Transverse colon (tissue), 4 donors: ENCODE measurements at places on chromosomes 6 and 20. TPM values are rescaled to one million over a fixed set of nuclear protein-coding genes. Genes with fewer than 3 reads are reported as not detected.
A peak's percentile ranks its signal among the peaks of the same experiment; 100 is the strongest.

GRCh38 chr20:36454698-36455427 lies 86.5 kb upstream of the MYL9 start:
- DNase-seq = no peak
- no peak overlapping the region for H3K4me3 ChIP-seq
- peak overlapping the region; percentile 51 for H3K27ac ChIP-seq
- H3K36me3 ChIP-seq = no peaks in the 10 kb centered on the region
- H3K4me1 ChIP-seq = no peaks in the 10 kb centered on the region

DNA sequence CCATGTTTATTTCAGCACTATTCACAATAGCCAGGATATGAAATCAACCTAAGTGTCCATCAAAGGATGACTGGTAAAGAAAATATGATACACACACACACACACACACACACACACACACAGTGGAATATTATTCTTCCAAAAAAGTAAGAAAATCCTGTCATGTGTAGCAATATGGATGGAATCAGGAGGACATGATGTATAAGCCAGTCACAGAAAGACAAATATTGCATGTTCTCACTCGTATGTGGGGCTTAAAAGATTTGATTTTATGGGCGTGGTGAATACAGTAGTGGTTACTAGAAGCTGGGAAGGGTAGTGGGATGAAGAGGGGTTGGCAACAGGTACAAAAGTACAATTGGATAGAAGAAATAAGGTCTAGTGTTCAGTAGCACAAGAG lies 207.0 kb upstream of the PRDM1 start:
- no peak for DNase-seq
- no peaks in the 10 kb centered on the region for H3K4me1 ChIP-seq
- H3K4me3 ChIP-seq = no peak overlapping the region
- no peak overlapping the region for H3K27ac ChIP-seq
- H3K27me3 ChIP-seq = no peaks in the 10 kb centered on the region

- no peak for DNase-seq
- H3K36me3 ChIP-seq = no peaks in the 10 kb centered on the region
- H3K27me3 ChIP-seq = no peaks in the 10 kb centered on the region
- no peak overlapping the region for H3K27ac ChIP-seq
These were observed 43.0 kb downstream of the DNAAF9 start for GRCh38 chr20:3364323-3365013.

DNA sequence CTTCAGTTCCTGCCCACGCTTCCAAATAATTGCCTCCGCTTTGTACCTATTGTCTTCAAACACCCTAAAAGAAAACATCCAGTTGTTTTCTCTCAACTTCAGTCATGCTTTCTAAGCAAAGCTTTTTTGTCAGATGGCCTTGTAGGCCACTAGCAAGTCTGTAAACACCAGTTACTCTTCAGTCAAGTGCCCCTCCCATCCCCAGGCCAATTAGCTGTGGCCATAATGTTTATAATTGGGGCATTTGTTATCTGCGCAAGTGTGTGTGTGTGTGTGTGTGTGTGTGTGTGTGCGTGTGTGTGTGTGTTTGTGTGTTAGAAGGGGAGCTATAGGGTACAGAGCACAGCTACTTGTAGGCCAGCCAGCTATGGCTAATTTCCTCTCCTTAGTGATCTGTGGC lies 272.4 kb upstream of the MARCKS start:
- no peak overlapping the region for H3K4me3 ChIP-seq
- no peaks in the 10 kb centered on the region for H3K4me1 ChIP-seq
- no peaks in the 10 kb centered on the region for H3K27me3 ChIP-seq
- DNase-seq = no peak

DNA sequence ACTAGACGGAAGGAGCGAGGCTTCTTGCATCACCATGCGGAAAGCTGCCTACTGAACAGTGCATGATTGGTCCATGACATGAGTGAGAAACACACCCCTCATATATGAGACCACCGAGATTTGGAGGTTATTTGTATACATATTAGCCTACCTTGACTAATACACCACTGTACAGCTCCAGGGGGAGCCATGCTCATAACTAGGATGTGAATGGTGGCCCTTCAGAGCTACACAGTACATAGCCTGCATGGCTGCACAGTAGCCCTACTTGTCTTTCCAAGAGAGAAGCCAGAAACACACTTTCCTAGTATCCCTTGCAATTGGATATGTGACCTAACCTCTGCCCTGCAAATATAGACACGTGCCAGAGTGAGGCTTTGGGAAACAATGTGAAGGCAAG lies 21.8 kb upstream of the MCUR1 start:
- no peaks in the 10 kb centered on the region for H3K27me3 ChIP-seq
- DNase-seq = no peak
- H3K36me3 ChIP-seq = no peaks in the 10 kb centered on the region
- no peak overlapping the region for H3K27ac ChIP-seq
- no peaks in the 10 kb centered on the region for H3K4me1 ChIP-seq

- H3K27me3 ChIP-seq = no peaks in the 10 kb centered on the region
- H3K27ac ChIP-seq = no peak overlapping the region
- no peak for DNase-seq
- no peaks in the 10 kb centered on the region for H3K36me3 ChIP-seq
- H3K4me1 ChIP-seq = no peaks in the 10 kb centered on the region
These were observed 115.9 kb downstream of the BMP5 start for GRCh38 chr6:55759536-55759935.

GRCh38 chr20:21376626-21377025 lies 20.7 kb downstream of the NKX2-4 start:
- H3K36me3 ChIP-seq = peaks cover 4% of the 10 kb centered on the region
- no peak for DNase-seq
- no peak overlapping the region for H3K27ac ChIP-seq
- H3K27me3 ChIP-seq = no peaks in the 10 kb centered on the region

DNA sequence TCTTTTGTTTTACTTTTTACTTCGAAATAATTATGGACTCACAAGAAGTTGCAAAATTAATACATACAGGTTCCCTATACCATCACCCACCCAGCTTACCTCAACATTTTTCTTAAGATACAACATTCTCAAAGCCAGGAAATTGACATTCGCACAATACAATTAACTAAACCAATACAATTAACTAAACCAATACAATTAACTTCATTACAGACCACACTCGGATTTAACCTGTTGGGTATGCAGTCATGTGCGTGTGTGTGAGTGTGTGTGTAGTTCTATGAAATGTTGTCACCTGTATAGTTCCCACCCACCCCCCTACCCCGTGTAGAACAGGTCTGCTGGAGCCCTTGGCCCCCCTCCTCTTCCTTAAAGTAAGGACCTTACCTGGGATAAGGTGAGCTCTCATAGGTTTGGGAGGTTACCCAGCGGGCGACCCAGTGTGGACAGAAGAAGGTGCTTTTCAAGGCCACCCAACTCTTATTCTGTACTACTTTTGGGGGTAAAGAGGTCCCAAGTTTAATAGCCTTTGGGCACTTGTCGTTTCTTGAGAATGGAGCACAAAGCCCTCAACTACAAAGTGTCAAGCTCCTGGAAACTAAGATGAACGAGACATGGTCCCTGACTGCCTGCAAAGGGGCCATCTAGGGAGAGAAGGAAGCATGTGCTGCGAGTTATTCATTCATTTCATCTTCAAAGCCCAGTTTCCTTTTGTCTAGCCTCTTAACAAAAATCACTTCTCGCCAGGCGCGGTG lies 544 bp upstream of the STK38 start:
- H3K27ac ChIP-seq = peak overlapping the region; percentile 99
- no peak overlapping the region for H3K4me3 ChIP-seq
- DNase-seq = no peak
- no peaks in the 10 kb centered on the region for H3K27me3 ChIP-seq
- H3K4me1 ChIP-seq = peaks cover 14% of the 10 kb centered on the region
- H3K36me3 ChIP-seq = no peaks in the 10 kb centered on the region

DNA sequence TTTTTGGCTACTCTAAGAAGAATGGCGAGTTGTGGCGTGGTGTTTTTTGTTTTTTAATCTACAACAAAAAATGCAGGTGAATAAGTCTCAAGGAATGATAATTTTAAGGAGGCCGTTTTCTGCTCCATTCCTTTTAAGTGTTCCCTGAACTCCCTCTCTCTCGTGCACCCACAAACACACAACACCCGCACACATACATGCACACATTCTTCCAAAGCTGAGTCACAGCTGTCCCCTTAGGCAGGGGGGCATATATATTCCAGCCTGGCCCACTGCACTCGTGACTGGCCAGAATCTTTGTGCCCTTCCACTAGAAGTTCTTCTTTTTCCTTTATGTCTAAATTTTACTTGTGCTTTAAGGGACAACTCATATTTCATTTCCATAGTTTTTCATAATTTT lies 405.7 kb downstream of the LMBRD1 start:
- no peak for DNase-seq
- no peak overlapping the region for H3K4me3 ChIP-seq
- H3K27me3 ChIP-seq = no peaks in the 10 kb centered on the region
- H3K36me3 ChIP-seq = no peaks in the 10 kb centered on the region
- H3K4me1 ChIP-seq = no peaks in the 10 kb centered on the region
- H3K27ac ChIP-seq = no peak overlapping the region

GRCh38 chr6:14865531-14866100 lies 380.3 kb upstream of the JARID2 start:
- DNase-seq = no peak
- no peaks in the 10 kb centered on the region for H3K4me1 ChIP-seq
- no peak overlapping the region for H3K4me3 ChIP-seq
- H3K27ac ChIP-seq = no peak overlapping the region
- no peaks in the 10 kb centered on the region for H3K27me3 ChIP-seq

DNA sequence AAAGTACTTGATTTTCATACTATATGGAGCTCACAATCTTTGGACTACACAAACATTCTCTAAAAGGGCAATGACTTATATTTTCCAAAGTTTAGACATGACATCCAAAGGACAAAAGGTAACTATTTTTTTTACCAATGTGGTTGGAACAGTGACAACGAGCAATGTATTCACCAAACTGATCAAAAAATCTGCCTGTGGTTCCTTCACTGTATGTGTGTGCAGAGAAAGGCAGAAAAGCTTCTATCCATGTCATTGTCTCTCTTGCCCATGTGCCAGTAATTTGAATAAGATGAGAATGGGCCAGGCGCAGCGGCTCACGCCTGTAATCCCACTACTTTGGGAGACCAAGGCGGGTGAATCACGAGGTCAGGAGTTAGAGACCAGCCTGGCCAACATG lies 25.5 kb downstream of the MCUR1 start:
- no peak for DNase-seq
- no peak overlapping the region for H3K27ac ChIP-seq
- H3K4me1 ChIP-seq = no peaks in the 10 kb centered on the region
- H3K4me3 ChIP-seq = no peak overlapping the region
- no peaks in the 10 kb centered on the region for H3K27me3 ChIP-seq
- H3K36me3 ChIP-seq = no peaks in the 10 kb centered on the region

GRCh38 chr20:7836076-7836475 lies 104.2 kb downstream of the HAO1 start:
- no peak for DNase-seq
- H3K4me1 ChIP-seq = no peaks in the 10 kb centered on the region
- no peaks in the 10 kb centered on the region for H3K36me3 ChIP-seq
- no peak overlapping the region for H3K27ac ChIP-seq
- no peak overlapping the region for H3K4me3 ChIP-seq

- no peak for DNase-seq
- H3K36me3 ChIP-seq = no peaks in the 10 kb centered on the region
- no peaks in the 10 kb centered on the region for H3K4me1 ChIP-seq
- no peak overlapping the region for H3K4me3 ChIP-seq
- no peak overlapping the region for H3K27ac ChIP-seq
These were observed 151.5 kb downstream of the EYA4 start for GRCh38 chr6:133392641-133393040.

DNA sequence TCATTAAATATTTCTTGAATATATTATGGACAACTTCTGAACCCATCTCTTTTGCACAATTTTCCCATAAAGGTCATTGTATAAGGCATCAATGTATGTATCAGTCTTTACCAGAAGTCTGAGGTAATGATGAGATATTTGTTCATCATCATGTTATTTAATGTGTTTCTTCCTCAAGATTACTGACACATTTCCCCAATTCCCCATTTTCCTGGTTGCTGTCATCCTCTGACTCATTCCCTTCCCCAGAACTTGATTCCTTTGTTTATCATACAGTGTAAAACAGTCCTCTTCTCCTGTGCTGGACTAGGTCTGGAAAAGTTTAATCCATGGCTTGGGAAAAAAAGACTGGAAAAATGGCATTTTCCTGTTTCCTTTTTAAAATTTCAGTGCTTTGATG lies 107.9 kb upstream of the FLRT3 start:
- DNase-seq = no peak
- no peaks in the 10 kb centered on the region for H3K27me3 ChIP-seq
- H3K4me3 ChIP-seq = no peak overlapping the region
- H3K27ac ChIP-seq = no peak overlapping the region

DNA sequence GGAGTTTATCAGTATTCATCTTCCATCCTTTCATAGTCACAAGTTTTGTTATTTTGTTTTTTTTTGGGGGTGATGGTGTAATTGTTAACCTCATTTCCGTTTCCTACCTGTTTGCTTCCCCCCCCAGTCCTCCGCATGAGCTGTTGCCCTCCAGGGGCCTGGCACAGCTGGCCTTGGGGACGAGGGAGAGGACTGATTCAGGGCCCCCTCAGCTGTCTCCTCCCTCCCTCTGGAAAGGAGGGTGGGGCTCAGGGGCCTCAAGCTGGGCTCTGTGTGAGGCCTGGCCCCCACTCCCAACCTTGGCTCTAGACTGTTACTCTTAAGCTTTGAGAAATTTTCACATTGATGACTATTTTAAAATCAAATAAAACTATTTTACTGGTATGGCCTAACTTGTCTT lies 4.0 kb downstream of the LRRC73 start:
- H3K4me1 ChIP-seq = peaks cover 5% of the 10 kb centered on the region
- no peak overlapping the region for H3K27ac ChIP-seq
- H3K36me3 ChIP-seq = peaks cover 2% of the 10 kb centered on the region

DNA sequence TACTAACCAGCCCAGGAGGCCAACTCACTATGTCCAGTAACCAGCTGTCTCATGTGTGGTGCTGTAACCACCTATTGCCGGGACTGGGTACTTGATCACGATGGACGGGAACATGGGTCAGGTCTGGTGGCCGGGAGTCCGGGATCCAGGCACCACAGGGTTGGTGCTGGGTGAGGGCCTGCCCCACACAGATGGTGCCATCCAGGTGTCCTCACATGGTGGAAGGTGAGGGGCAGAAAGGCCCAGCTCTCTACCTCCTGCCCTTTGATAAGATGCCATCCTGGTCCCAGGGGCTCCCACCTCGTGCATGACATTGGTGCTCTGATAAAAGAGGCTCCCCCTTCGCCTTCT lies 116.3 kb downstream of the TAF4 start:
- H3K27me3 ChIP-seq = peaks cover 11% of the 10 kb centered on the region
- no peaks in the 10 kb centered on the region for H3K36me3 ChIP-seq
- no peaks in the 10 kb centered on the region for H3K4me1 ChIP-seq
- H3K27ac ChIP-seq = no peak overlapping the region

BHLHE23 gene
- not detected for total RNA-seq

WFDC10B gene
- total RNA-seq = not detected

SLPI gene
- total RNA-seq = 16.1 TPM

PSORS1C1 gene
- 8.8 TPM for total RNA-seq

TGM3 gene
- total RNA-seq = not detected

PAK5 gene
- total RNA-seq = not detected

OPRM1 gene
- not detected for total RNA-seq
